Osteocyte (in vitro differentiated cells): ENCODE measurements at places on chromosomes 2 and 18. TPM values are rescaled to one million over a fixed set of nuclear protein-coding genes. Genes with fewer than 3 reads are reported as not detected.
A peak's percentile ranks its signal among the peaks of the same experiment; 100 is the strongest.

GRCh38 chr2:99776206-99776905, 286.5 kb upstream of the REV1 start:
- H3K27ac ChIP-seq: peak overlapping the region; percentile 61
- peaks cover 61% of the 10 kb centered on the region for H3K4me1 ChIP-seq
- peaks cover 49% of the 10 kb centered on the region for H3K36me3 ChIP-seq

- H3K27me3 ChIP-seq: no peaks in the 10 kb centered on the region
- H3K36me3 ChIP-seq: peaks cover 28% of the 10 kb centered on the region
- no peaks in the 10 kb centered on the region for H3K4me1 ChIP-seq
Measured at GRCh38 chr2:158575051-158575635, 118.4 kb downstream of the PKP4 start.

Gene CD226
- 0.46 and 0.81 TPM in 2 replicates for total RNA-seq

GRCh38 chr2:45072064-45072861, 63.0 kb upstream of the SIX2 start:
- peak; percentile 75 for DNase-seq
- no peak overlapping the region for H3K27ac ChIP-seq
- H3K4me3 ChIP-seq: no peak overlapping the region
- no peaks in the 10 kb centered on the region for H3K36me3 ChIP-seq
- H3K4me1 ChIP-seq: peaks cover 24% of the 10 kb centered on the region
- no peaks in the 10 kb centered on the region for H3K27me3 ChIP-seq

DNA sequence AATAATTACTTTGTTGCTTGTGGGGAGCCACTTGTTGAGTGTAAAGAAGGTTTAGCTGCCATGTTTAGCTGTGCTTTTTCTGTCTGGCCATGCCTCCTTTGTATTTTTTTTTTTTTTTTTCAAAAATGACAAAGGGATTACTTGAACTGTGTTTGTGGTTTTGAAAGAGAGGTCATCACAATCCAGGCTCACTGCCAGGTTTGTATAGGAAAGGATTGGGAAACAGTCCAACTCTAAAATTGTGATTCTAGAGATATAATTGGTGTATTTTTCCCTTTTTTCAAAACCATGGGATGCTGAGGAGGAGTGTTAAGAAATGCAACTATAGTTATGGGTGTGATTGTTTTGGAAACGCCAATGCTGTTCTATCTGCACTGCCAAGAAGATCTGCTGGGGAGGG, 4.3 kb downstream of the ITPRIPL1 start:
- no peak overlapping the region for H3K4me3 ChIP-seq
- H3K4me1 ChIP-seq: peaks cover 13% of the 10 kb centered on the region
- peaks cover 2% of the 10 kb centered on the region for H3K36me3 ChIP-seq
- no peaks in the 10 kb centered on the region for H3K27me3 ChIP-seq
- no peak overlapping the region for H3K27ac ChIP-seq
- DNase-seq: no peak

DNA sequence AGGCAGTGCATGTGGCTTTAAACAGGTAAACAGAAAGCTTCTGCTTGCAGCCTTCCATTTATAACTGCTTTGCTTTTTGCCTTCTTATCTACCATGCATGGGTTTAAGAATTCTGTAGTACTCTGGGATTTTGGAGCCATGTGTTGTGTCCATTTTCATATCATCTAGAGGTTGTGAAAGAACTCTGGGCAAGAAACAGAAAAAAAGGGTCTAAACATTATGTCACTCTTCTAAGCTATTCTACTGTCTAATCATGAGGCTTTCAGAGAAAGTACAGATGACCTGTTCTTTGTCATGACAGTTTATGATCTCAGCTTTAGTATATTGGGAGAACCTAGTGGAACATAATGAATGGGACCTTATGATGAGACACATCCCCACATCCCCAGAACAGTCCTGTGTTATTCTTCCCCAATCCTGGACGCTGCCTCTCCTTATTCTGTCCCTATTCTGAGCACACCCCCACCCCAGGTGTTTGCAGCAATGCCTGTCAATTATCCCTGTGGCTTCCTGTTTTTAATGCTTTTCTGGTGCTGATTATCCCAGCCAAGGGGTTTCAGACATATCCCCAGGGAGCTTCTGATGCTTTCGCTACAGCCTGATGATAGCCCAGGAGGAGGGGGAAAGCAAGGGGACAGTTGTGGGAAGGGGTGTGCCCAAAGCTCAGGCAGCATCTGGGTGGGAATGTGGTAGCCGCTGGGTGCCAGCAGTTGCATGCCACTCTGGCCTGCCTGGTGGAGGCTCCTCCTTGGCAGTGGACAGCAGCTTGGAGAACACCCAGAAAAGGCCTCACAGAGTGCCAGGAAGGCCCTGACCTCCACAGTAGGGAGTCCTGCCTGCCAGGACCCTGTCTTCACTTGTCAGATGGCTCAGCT, 169.5 kb upstream of the MAP3K20 start:
- no peak overlapping the region for H3K27ac ChIP-seq
- H3K4me3 ChIP-seq: no peak overlapping the region
- peaks cover 7% of the 10 kb centered on the region for H3K4me1 ChIP-seq
- H3K36me3 ChIP-seq: no peaks in the 10 kb centered on the region
- no peak for DNase-seq

- no peak overlapping the region for H3K4me3 ChIP-seq
- H3K27ac ChIP-seq: no peak overlapping the region
- H3K27me3 ChIP-seq: no peaks in the 10 kb centered on the region
Measured at GRCh38 chr2:16908656-16909055, 243.0 kb upstream of the CYRIA start.

Gene LRATD1
- not detected in 2 replicates for total RNA-seq

- H3K4me1 ChIP-seq: peaks cover 16% of the 10 kb centered on the region
- no peak for DNase-seq
- no peaks in the 10 kb centered on the region for H3K36me3 ChIP-seq
- H3K27me3 ChIP-seq: no peaks in the 10 kb centered on the region
Measured at GRCh38 chr18:3604498-3605408, 154.8 kb downstream of the TGIF1 start.

Gene GALR1
- not detected in 2 replicates for total RNA-seq

GRCh38 chr2:10947005-10947440, 35.3 kb downstream of the KCNF1 start:
- no peaks in the 10 kb centered on the region for H3K27me3 ChIP-seq
- no peaks in the 10 kb centered on the region for H3K36me3 ChIP-seq
- peaks cover 19% of the 10 kb centered on the region for H3K4me1 ChIP-seq

DNA sequence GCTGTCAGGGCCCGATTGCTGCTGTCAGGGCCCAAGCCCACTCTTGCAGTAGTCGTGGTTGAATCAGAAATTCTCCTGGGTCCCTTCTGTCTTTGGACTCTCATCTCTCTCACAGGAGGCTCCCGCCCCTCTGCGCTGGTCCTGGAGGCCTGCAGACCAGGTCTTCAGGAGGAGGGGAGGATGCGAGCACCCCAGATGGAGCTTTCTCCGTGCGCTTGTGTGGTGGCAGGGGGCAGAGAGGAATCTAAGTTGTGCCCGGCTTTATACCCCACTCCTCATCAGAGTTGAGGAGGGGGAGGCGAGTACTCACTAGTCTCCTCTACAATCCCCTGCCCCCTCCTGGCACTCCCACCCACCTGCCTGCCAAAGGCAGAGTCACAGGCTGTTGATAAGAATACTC, 10.4 kb downstream of the EN1 start:
- no peak overlapping the region for H3K27ac ChIP-seq
- no peak for DNase-seq
- peaks cover 11% of the 10 kb centered on the region for H3K4me1 ChIP-seq
- H3K27me3 ChIP-seq: peaks cover 88% of the 10 kb centered on the region
- H3K4me3 ChIP-seq: no peak overlapping the region
- H3K36me3 ChIP-seq: no peaks in the 10 kb centered on the region

GRCh38 chr2:11022591-11023273, 111.0 kb downstream of the KCNF1 start:
- no peaks in the 10 kb centered on the region for H3K4me1 ChIP-seq
- H3K4me3 ChIP-seq: no peak overlapping the region
- no peak overlapping the region for H3K27ac ChIP-seq
- H3K27me3 ChIP-seq: peaks cover 25% of the 10 kb centered on the region
- peak; percentile 77 for DNase-seq

Gene KRTCAP3
- total RNA-seq: 2.3 and 3.2 TPM in 2 replicates

DNA sequence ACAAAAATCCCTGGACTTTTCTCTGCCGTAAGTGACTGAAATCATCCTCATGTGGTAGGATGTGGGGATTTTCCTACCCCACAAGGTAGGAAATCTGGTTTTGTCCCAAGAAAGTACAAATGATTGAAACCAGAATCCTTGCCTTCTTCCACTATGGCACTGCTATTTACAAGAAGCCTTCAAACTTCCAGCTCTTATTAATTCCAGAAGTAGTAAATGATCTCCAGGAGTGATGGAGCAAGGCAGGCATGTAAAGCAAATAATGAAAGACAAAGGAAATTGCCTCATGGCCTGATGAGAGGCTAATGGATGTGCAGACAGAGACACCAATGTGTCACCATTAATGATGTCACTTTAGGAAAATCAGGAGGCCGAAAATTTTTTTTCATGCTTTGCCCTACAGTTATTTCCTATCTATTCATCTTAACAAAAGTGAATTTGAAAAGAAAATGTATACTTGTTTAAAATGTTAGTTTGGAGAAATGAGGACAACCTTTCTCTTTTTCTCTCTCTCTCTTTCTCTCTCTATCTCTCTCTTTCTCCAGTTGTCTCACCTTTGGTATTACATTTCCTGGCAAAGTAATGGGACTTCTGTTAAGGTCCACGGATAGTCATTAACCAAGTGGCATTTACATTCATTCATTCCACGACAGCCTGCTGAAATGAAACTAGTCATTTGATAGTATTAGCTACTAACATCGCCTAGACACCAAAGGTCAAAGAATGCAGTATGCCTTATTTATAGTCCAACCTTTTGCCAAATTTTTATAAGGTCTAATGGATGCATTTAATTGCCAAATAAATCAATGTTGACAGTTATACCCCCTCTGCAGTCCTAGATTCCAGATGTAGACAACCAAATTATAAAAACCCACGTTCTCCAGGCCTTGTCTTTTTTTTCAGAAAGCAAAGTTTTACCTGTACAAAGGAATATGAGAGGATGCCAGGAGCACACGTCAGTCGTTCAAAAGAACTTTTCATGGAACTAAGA, 5.0 kb upstream of the EVA1A start:
- H3K27me3 ChIP-seq: no peaks in the 10 kb centered on the region
- H3K4me3 ChIP-seq: no peak overlapping the region
- no peaks in the 10 kb centered on the region for H3K36me3 ChIP-seq
- peak overlapping the region; percentile 18 for H3K27ac ChIP-seq
- peaks cover 54% of the 10 kb centered on the region for H3K4me1 ChIP-seq

Gene MALL
- total RNA-seq: 0.64 and 0.68 TPM in 2 replicates

DNA sequence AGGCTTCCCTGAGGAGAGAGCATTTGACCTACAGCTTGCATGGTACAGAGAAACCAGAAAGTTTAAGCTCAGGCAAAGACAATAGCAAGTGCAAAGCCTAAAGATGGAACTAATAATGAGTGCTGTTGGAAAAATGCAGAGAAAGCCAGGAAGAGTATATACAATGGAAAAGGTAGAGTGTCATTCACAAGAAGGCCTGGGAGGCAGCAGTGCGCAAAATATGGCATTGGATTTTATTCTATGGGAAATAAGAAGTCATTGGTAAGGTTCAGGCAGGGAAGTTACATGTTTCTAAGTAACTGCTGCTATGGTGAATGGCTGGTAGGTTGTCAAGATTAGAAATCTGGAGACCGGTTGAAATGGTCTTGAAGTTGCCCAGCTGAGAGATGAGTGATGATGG, 2167.3 kb upstream of the CELF4 start:
- peaks cover 1% of the 10 kb centered on the region for H3K4me1 ChIP-seq
- DNase-seq: no peak
- no peaks in the 10 kb centered on the region for H3K36me3 ChIP-seq
- H3K27ac ChIP-seq: no peak overlapping the region
- no peaks in the 10 kb centered on the region for H3K27me3 ChIP-seq
- H3K4me3 ChIP-seq: no peak overlapping the region

GRCh38 chr2:138716183-138716582, 64.0 kb downstream of the NXPH2 start:
- no peaks in the 10 kb centered on the region for H3K4me1 ChIP-seq
- peaks cover 13% of the 10 kb centered on the region for H3K27me3 ChIP-seq
- H3K4me3 ChIP-seq: no peak overlapping the region

- no peak for DNase-seq
- peaks cover 40% of the 10 kb centered on the region for H3K27me3 ChIP-seq
- no peaks in the 10 kb centered on the region for H3K4me1 ChIP-seq
- H3K4me3 ChIP-seq: no peak overlapping the region
- no peak overlapping the region for H3K27ac ChIP-seq
- H3K36me3 ChIP-seq: no peaks in the 10 kb centered on the region
Measured at GRCh38 chr18:74356959-74357358, 41.3 kb downstream of the C18orf63 start.

GRCh38 chr2:174777347-174778084, 13.2 kb upstream of the CHRNA1 start:
- peak overlapping the region; percentile 95 for H3K27ac ChIP-seq
- H3K4me3 ChIP-seq: no peak overlapping the region
- no peak for DNase-seq
- H3K27me3 ChIP-seq: no peaks in the 10 kb centered on the region
- H3K4me1 ChIP-seq: peaks cover 72% of the 10 kb centered on the region

- no peak overlapping the region for H3K4me3 ChIP-seq
- H3K36me3 ChIP-seq: peaks cover 5% of the 10 kb centered on the region
- DNase-seq: no peak
- H3K27ac ChIP-seq: peak overlapping the region; percentile 88
- H3K27me3 ChIP-seq: no peaks in the 10 kb centered on the region
Measured at GRCh38 chr18:57744211-57744694, 58.9 kb downstream of the ATP8B1 start.

Gene BOK
- 45.0 and 47.5 TPM in 2 replicates for total RNA-seq
